ENCODE measurements at places on chromosomes 2 and 18.

DNA sequence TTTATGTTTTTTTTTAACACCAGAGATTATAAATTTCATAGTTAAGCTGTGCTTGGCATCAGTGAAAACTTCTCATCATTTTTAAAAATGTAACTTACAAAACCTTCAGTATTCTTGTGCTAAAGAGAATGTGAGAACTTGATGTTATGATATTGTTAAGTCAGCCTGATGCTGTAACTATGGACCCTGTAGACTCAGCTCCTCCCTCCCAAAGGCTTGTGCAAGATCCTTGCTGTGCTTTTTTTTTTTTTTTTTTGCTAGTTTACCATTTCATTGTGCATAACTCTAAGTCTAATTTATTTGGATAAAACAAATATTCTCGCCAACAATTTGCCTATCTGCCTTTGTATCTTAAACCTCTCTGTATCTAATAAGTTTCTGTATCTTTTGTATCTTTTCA lies 12.9 kb upstream of the TFPI start:
- DNase-seq = no peak

- DNase-seq = no peak
Measured at GRCh38 chr2:167749016-167749415, 498.4 kb downstream of the STK39 start.

- DNase-seq = no peak
Measured at GRCh38 chr2:59726228-59727120, 827.0 kb downstream of the BCL11A start.

DNA sequence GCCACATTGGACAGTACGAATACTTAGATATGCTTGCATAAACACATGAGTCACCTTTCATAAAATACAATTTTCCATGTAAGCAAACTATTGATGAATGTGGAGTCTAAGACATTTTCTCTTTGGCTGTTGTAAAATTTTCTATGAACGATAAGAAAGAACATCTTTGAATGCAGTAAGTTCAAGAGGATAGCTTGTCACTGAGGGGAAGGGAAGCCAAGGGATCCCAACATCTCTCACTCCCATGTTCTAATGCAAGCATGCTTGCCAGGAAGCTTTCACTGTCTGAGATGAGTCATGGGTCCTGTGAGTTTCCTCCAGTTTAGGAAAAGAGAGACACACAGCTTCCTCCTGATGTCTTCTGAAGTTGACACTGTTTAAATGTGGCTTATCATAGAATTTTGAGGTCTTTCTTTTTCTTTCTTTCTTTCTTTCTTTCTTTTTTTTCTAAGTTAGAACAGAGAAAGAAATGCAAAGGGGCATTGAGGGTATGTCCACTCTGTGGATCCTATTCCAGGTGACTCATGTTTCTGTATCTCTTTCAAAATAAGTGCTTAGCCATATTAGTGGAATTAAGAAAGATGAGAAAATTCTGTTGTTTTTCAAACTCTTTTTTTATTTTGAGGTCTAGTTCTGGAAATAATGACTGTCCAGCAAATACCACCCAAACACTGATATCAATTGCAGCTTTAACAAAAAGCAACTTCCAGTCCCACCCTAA lies 146.6 kb downstream of the RDH14 start:
- DNase-seq = no peak

GRCh38 chr2:155653176-155653575 lies 679.3 kb downstream of the NR4A2 start:
- no peak for DNase-seq

DNA sequence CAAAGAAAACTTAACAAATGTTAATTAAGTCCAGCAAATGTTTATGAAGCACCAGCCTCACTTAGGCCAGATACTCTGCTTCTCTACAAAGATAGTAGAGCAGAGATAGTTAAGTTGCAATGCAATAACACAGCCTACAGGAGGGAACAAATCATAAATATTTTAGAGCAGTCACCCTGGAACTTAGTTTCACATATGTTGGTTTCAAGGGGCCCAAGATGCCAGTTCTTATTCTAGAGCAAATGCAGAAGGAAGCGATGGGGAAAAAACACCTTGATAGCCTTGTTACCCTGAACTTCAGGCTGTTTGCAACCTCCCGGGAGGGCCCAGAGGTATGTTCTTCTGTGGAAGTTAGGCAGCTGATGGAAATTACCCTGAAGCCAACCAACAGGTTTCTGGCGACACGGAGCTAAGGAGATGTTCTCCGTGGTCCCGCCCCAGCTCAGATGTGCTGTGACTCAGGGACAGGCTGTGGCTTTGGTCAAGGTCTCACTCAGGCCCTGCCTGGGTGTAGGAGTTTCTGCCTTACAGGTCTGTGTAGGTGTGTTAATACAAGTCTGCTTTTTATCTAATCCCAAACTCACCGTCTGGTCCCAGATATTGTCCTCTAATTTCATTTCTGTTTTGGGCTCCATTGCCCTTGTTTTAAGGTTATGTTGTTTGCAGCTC lies 3.8 kb downstream of the CTIF start:
- DNase-seq = no peak

DNA sequence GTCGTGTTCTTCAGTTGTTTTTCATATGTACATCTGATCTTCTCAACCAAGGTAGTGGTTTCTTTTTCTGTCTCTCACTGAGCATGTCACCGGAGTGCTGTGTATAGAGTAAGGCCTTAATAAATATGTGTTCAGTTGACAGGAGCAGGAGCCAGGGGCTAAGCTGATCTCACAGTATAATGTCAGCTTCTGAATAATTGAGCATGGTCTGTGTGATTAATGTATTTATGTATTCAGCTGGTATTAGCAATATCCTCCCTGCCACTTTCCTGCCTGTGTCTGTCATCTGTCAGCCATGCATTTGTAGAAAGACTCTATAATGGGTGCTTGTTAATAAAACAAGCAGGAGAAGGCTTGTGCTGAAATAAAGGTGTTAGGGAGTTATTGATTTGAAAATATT lies 198.9 kb downstream of the ADCYAP1 start:
- DNase-seq = no peak

DNA sequence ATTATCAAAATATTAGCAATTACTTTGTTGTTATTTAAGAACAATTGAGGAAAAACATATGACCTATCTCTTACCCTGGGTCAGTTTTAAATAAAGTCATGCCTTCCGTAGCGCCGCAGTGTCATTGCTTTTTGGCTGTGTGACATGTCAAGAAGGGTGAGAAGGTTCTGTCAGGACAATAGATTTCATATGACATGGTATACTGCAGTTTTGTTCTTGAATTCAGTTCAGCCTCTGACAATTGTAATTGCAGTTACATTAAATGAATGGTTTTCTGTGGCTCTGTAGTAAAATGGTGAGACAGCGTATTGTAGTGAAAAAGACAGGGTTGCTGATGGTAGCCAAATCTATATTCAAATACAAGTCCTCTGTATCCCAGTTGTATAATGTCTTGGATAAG lies 307.2 kb downstream of the CDH2 start:
- DNase-seq = no peak

- DNase-seq = no peak
Measured at GRCh38 chr2:100615886-100616285, 53.1 kb downstream of the PDCL3 start.

DNA sequence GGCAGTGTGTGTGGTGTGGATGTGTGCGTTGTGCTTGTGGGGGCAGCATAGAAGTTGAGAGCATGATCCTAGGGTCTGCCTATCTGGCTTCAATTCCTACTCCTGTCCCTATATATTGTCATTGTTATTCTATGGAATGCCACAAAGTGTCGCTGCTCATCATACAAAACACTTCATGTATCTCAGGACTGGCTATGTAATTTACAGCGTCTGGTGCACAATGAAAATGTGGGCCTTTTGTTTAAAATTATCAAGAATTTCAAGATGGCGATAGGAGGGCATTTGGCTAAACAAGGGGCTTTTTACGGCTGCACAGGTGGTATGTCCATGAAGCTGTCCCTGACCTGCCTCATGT lies 3.4 kb downstream of the SERPINB2 start:
- DNase-seq = no peak

All from CD4-positive, alpha-beta T cell treated with Interleukin-15 for 4 hours (primary cell).